ENCODE measurements at places on chromosomes 5 and 9. TPM values are rescaled to one million over a fixed set of nuclear protein-coding genes. Genes with fewer than 3 reads are reported as not detected.

The CCL27 gene
- polyA plus RNA-seq, result 48.4 TPM

The LOX gene
- 5.2 TPM for polyA plus RNA-seq

The BAAT gene
- 0.11 TPM for polyA plus RNA-seq

The ZNG1A gene
- 58.4 TPM for polyA plus RNA-seq

All from thymus (tissue), 14 donors.